ENCODE measurements at places on chromosomes 13 and 19.

DNA sequence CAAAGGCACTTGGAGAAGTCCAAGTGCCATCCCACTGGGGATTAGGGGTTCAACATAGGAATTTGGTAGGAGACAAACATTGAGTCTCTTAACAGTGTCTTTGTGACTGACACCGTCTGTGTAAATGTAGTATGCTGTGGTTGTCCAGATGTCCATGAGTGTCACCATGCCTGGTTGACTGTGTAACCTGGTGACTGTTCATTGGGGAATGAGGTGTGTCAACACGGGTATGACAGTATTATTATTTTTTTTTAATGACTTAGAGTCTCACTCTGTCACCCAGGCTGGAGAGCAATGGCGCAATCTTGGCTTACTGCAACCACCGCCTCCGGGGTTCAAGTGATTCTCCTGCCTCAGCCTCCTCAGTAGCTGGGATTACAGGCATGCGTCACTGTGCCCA lies 16.2 kb downstream of the PKN1 start:
- peaks cover 5% of the 10 kb centered on the region for H3K4me1 ChIP-seq
- H3K27ac ChIP-seq = peak overlapping the region; percentile 31

DNA sequence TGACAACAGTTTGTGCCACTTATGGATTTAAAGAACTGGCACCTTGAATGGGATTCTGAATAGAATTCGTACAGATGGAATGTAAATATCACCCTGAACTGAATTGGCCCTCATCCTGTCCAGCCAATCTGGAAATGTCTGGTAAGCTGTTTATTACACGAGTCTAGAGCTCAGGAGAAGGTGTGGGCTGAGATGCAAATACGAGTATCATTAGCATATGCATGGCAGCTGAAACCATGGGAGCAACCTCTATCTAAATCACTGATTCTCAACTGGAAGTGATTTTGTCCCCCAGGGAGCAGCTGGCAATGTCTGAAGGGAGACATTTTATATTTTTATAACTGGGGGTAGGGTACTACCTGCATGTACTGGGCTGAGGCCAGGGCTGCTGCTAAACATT lies 15.6 kb upstream of the VWA8 start:
- no peak overlapping the region for H3K27ac ChIP-seq
- no peaks in the 10 kb centered on the region for H3K27me3 ChIP-seq
- no peak for DNase-seq

GRCh38 chr13:62246581-62246980 lies 830.9 kb upstream of the PCDH20 start:
- no peaks in the 10 kb centered on the region for H3K4me1 ChIP-seq
- no peak for DNase-seq
- H3K27ac ChIP-seq = no peak overlapping the region
- H3K4me3 ChIP-seq = no peak overlapping the region
- H3K36me3 ChIP-seq = no peaks in the 10 kb centered on the region
- H3K27me3 ChIP-seq = no peaks in the 10 kb centered on the region

GRCh38 chr13:68057836-68058235 lies 827.7 kb upstream of the PCDH9 start:
- H3K4me1 ChIP-seq = no peaks in the 10 kb centered on the region
- H3K4me3 ChIP-seq = no peak overlapping the region
- no peaks in the 10 kb centered on the region for H3K27me3 ChIP-seq

DNA sequence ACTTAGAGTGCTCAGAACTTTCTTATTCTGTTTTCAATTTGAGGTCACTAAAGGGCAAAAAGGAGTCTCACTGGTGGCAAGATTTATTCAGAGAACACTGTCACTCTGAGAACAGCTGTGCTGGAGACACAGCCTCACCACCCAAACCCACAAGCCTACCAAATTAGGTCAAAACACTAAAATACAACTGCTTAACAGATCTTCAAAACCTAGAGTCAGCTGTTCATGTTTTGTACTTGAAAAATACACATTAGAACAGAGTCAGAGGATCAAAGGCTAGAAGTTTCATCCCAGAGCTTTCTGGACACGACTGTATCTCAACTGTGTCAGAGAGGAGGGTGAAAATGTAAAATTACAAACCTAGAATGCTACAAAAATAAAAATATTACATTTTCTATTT lies 89.3 kb downstream of the MIPEP start:
- no peak overlapping the region for H3K4me3 ChIP-seq
- H3K4me1 ChIP-seq = peaks cover 27% of the 10 kb centered on the region
- peaks cover 25% of the 10 kb centered on the region for H3K36me3 ChIP-seq

Measured in activated CD4-positive, alpha-beta memory T cell treated with anti-CD3 and anti-CD28 coated beads for 36 hours (primary cell).